Kasumi-1 (cell line): ENCODE measurements at places on chromosomes 6 and 20.

DNA sequence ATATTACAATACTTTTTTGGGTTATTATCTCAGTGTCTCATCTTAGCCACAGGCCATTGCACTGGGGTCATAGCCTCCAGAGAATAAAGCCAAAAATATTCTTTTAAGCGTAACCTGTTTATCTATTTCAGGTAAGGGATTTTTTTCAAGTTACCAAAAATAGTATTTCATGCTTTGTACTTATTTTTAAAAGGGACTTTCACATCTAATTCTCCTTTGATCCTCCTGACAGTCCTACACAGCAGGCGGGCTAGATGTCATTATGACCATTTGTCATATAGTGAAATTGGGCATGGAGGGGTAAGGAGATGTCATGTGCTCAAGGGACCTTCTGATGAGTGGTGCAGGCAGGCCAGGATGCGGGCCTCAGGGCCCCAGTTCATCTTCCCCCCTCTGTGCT, 68.9 kb downstream of the TBC1D7 start:
- DNase-seq: no peak

DNA sequence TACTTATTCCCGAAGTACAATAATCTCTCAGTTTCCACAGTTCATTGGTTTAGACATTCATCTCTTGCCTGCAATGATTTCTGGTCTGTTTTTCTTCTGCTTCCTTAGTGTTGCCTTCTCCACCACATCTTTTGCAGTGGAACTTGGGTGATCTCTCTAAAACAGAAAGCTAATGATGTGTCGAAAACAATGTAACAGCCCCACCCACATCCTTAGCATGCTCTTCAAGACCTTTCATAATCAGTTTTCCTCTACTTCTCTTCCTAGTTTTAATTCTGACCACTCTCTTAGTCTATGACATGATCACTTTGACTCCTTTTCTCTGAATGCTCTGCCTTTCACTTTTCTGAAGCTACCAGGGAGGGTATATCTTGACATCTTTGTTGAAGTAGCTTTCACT, 1007.9 kb upstream of the CITED2 start:
- no peak for DNase-seq

GRCh38 chr20:47191074-47191673, 165.3 kb downstream of the ZMYND8 start:
- DNase-seq: no peak

- DNase-seq: no peak
Observed at GRCh38 chr20:3924304-3925112, 35.3 kb downstream of the PANK2 start.

- DNase-seq: no peak
Observed at GRCh38 chr6:13474787-13475186, 12.6 kb downstream of the GFOD1 start.

DNA sequence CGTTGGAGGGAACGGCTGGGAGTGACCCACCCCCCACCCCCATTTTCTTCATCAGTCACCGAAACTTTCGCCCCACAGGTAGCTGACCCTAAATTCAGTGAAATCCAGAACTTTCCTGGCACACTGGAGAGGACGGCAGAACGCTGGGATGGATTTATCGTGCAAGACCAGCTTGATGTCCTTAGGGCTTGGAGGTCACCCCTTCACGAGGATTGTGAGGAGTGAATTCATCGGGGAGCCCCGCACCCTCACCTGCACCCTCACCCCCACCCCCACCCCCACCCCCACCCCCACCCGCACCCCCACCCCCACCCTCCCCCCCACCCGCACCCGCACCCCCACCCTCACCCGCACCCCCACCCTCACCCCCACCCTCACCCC, 13.3 kb upstream of the TCFL5 start:
- DNase-seq: no peak

DNA sequence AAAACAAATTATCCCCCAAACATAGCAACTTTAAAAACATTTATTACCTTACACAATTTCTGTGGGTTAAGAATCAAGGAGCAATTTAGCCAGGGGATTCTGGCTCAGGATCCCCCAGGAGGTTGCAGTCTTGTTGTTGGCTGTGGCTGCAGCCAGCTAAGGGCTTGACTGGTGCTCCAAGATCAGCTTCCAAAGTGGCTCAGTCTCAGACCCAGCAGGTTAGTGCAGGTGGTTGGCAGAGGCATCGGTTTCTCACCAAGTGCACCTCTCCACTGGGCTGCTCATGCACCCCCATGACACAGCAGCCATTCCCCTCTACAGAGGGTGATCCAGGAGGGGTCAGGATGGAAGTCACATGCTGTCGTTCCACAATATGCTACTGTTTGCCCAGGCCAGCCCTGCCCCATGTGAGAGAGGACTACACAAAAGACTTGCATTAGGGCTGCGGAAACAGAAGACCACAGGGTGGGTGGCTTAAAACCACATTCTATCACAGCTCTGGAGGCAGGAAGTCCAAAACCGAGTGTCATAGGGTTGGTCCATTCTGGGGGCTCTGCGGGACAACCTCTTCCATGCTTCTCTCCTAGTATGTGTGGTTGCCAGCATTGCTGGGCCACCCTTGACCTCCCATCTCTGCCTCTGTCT, 125.8 kb downstream of the C6orf118 start:
- DNase-seq: no peak

- DNase-seq: no peak
Observed at GRCh38 chr20:38119446-38119845, 45.6 kb downstream of the TGM2 start.

DNA sequence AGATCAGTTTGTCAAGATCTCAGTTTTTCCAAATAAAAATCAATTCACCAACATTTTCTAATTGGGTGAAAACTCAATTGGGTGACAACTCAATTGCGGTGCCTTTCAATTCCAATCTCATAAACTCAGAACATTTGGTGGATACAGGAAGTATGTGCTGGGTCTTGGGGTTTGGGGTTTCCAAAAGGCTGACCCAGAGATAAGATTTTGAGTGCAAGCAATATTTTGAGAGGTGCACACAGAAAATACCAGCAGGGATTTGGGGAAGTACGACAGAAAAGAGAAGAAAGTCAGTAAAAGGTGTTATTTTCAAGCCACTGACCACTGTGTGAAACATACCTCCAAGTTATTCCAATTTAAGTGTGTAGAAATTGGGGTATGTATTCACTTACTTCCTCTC, 258.0 kb downstream of the PHACTR1 start:
- no peak for DNase-seq

DNA sequence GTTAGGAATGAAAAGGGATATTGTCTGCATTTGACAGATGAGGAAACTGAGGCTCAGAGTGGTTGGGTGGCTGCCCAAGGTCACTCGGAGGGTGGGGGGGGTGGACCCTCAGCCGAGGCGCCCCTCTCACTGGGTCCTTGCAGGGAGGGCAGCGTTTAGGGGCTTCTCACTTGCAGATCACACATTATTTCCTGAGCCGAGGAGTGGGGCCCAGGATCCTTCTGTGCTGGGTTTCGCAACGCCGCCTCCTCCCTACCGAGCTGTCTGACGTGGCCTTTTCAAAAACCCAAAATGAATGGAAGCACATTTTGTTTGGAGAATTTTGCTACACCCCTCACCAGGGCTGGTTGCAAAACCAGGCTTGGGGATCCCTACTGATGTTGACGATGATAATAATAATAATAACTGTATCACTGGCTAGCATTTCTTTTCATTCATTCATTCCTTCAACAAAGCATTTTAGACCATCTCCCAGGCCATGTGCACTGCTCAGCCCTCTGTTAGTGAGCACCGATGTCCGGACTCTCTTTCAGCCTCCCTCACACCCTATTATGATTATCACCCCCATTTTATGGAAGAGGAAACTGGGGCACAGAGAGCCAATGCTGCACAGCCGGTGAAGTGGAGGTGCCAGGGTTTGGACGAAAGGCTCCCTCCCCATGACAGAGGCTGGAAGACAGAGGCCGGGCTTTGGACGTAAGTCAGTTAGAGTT, 5.2 kb downstream of the DLGAP4 start:
- no peak for DNase-seq

DNA sequence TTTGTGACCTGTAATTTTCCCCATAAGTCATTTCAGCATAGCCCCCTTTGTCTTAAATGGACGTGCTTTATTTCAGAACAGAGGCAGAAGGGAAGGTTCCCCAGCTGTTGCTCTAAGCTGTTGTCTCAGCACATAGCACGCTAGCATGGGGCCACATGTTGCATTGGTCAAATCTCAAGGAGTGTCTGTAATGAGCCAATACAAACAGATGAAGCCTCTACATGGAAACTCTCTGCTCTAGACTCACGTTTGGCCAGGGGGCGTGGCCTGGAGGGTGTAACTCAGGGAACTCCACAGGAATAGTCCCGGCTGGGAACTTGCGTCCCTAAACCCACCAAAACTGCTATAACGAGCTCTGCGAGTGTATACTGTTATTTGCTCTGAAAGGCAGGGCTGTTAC, 35.2 kb upstream of the SLC22A2 start:
- DNase-seq: no peak

GRCh38 chr6:25217829-25218228, 61.3 kb upstream of the CARMIL1 start:
- DNase-seq: no peak

DNA sequence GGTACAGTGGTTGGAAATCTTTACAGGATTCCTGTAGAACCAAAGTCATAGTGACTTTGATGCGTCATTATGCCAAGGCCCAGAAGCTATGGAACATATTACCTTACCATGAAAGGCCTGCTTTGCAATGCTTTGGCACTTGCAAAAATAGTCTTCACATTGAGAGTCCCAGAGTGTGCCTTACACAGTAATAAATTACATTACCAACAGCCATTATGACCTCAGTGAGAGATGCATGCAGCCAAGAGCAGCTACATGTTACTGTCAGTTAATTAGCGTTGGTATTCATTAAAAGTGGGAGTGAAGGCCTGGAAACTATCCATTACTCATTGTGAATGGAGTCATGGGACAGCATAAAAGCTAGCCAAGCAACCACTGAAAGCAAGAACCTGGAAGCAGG, 39.2 kb upstream of the HDDC2 start:
- no peak for DNase-seq

- no peak for DNase-seq
Observed at GRCh38 chr20:48489046-48489463, 338.7 kb downstream of the PREX1 start.
